GM23248 (cell line): ENCODE measurements at places on chromosomes 7 and 10.
A peak's percentile ranks its signal among the peaks of the same experiment; 100 is the strongest.

- DNase-seq: no peak
Observed at GRCh38 chr10:34305189-34305588, 509.9 kb downstream of the PARD3 start.

DNA sequence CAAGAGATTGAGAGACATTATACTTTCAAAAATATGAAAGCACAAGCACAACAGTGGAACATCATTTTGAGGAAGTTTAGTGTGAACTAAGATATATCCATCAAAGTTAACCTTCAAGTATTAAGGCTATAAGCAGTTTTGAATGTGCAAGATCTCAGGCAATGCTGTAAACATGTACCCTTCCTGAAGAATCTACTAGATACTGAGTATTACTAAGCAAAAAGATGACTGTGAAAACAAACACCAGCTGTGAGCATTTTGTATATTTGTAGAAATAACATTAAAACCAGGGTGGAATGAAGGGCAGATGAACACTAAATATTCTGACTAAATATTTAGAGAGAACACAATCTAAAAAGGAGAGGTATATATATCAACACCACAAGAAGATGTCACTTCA, 41.3 kb upstream of the ADRA2A start:
- DNase-seq: peak; percentile 32

- peak; percentile 66 for DNase-seq
Observed at GRCh38 chr10:114526504-114527238, 122.4 kb upstream of the AFAP1L2 start.

GRCh38 chr7:155922067-155922816, 110.0 kb upstream of the SHH start:
- DNase-seq: no peak

DNA sequence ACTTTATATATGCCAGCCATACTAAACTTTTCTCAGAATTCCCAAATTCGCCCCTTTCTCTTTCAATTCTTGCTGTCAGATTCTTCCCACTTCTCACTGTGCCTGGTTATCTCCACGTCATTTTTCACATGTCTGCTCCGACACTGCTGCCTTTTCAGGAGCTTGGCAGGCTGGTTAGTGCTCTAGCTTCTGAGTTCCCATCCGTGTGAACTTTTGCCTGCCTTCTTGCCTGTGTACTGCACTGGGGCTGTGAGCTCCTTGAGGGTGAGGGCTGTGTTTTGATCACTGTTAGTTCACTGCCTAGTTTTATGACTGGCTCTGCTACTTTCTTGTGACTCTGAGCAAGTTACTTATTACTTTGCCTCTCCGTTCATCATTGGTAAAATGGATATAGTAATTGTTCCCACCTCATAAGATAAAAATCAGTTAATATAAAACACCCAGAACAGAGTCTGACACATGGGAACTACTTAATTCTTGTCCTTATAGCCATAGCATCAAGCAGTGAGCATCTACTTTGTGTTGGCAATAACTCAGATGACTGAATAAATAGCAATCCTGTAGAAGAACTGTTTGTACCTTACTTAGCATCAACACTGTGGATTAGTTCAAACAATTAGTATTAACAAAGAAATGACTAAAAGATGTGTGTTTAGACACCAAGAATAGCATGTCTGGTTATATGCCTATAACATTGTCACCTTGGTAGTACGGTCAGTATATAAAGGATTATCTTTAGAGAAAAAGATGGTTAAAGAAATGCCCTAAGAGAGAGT, 5.5 kb downstream of the GSTO1 start:
- peak; percentile 47 for DNase-seq

GRCh38 chr10:1589257-1589656, 148.1 kb downstream of the ADARB2 start:
- DNase-seq: no peak

- no peak for DNase-seq
Observed at GRCh38 chr10:116398224-116398623, 29.4 kb upstream of the PNLIPRP3 start.

DNA sequence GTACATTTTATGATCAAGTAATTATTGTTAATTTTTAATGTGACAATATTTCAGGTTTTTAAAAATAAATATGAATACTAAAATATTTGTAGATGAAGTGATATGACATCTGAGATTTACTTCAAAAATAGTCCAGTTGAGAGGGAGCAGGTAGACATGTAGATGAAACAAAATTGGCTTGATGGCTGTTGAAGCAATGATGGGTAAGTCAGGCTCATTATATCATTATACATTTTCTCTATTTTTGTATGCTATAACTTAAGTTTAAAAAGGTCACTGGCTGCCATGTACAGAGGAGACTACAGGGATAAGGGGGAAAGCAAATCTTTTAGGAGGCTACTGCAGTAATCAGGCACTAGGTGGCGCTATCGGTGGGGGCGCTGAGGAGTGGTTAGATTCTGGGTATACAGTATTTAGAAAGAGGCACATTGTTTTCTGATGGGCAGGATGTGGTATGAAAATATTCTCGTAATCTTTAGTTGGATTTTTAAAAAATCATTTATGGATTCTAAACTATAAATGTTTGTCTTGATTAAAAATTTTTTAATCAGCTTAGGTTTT, 189.8 kb upstream of the IMMP2L start:
- DNase-seq: peak; percentile 67

DNA sequence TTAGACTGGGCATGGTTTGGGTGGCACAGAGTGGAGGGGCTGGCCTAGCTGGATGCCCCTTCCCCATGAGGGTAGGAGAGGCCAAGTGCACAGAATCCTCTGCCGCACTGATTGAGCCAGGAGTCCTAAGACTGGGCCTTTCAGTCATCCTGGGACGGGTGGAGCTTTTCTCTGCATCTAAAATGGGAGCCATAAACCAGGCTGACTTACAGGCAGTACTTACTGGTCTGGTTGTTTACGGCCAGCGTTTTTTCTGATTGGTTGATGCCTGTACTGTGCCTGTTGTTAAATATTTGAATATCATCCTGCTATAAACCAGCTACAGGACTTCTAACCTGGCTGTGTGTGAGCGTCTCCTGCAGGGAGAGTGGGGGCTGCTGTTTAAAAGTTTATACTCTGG, 107.8 kb downstream of the CDH23 start:
- DNase-seq: no peak

DNA sequence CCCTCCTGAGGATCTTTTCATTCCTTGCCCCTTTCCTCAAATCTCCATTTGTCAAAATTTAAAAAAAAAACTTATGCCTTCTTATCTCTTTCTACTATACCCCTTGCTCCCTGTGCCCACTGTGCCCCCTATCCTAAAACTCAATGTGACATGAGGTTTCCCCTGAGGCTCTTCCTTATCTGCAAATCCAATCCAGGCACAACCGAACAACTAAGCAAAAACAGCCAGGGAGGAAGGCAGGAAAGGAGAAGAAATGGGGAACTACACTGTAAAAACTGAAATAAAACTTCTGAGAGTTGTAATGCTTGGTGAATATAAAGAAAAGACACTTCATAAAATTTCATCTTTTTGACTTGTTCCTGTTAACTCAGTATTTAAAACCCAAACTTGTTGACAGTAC, 54.2 kb downstream of the CRPPA start:
- no peak for DNase-seq

DNA sequence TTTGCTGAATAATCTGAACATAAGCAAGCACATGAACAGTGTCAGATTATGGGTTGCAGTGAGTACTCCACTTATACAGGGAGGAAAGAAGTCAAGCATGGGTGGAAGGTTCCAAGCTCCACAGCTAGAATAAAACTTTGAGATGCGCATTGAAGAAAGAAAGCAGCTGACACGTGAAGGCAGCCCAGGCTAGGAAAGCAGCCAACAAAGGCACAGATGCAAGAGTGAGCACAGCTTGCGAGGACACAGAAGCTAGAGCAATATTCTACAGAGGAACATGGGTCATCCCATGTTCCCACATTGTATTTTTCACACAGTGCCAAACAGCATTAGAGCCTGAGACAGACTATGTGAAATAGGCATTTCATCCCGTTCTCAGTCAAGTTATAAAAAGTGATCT, 194.6 kb upstream of the TBX20 start:
- DNase-seq: no peak

DNA sequence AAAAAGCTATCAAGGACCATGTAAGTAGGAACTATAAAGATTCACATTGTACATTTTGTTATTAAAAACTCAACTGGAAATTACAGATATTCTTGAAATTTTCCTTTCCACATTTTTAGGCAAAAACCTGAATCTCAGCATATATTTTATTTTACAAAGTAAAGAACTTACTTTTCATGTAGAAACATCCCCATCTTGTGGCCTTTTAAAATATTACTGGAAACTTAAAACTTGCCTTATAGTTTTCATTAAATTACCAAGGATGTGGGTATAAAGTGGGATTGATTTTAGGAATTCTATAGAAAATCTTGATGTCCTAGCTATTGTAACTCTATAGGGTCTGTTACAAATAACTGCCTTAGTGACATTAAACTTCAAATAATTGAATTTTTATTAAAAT, 10.6 kb downstream of the DBF4 start:
- peak; percentile 58 for DNase-seq

GRCh38 chr7:155530601-155531000, 15.8 kb downstream of the CNPY1 start:
- no peak for DNase-seq

DNA sequence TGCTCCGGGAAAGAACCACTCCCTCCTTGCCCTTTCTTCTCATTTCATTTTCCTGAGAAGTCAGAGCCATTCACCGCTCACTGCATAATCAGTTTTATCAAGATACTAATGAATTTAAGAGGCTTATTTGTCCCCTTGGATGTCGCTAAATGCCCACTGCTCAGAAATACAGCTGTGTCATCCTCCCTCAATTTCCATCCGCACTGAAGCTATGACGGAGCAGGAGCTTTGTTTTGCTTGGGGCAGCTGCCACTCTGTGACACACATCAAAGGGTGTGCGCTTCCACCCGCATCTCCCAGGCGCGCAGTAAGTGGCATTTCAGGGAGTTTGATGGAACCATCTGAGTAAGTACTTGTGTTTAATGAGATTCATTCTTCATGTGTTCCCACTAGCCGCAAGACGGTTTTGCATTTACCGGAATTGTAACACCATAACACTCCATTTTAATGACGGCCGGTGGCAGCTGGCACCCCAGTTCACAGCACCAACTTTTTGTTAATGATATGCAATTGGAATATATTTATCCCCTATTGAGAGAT, 103.8 kb upstream of the PARD3 start:
- no peak for DNase-seq

GRCh38 chr10:78857193-78857592, 211.6 kb upstream of the ZMIZ1 start:
- DNase-seq: no peak

- peak; percentile 90 for DNase-seq
Observed at GRCh38 chr7:100626530-100627237, 14.3 kb downstream of the MOSPD3 start.

DNA sequence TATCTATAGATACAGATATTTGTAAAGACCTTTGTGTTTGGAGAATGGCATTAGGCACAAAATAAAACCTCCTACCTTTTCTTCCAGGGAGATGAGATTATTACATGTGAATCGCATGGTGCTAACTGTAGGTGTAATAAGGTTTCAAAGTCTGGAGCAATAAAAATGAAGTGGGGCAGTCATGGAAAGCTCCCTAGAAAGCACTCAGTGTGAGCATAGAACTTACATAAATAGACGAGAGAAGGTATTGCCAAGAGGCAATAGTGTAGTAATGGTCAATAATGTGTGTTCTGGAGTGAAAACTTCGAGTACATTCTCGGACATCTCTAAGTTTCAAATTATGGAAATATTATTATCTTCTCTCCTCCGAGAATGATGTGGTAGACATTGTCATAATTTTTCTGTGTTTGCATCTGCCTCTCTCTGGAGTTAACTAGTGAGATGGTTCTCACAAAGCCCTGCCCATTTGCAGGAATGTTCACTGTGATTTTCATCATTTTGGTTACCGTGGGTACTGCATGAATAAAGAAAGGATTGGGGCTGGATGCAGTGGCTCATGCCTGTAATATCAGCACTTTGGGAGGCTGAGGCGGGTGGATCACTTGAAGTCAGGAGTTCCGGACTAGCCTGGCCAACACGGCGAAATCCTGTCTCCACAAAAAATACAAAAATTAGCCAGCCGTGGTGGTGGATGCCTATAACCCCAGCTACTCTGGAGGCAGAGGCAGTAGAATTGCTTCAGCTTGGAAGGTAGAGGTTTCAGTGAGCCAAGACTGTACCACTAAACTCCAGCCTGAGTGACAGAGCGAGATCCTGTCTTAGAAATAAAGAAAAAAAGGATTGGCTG, 10.6 kb downstream of the VIM start:
- DNase-seq: peak; percentile 92

DNA sequence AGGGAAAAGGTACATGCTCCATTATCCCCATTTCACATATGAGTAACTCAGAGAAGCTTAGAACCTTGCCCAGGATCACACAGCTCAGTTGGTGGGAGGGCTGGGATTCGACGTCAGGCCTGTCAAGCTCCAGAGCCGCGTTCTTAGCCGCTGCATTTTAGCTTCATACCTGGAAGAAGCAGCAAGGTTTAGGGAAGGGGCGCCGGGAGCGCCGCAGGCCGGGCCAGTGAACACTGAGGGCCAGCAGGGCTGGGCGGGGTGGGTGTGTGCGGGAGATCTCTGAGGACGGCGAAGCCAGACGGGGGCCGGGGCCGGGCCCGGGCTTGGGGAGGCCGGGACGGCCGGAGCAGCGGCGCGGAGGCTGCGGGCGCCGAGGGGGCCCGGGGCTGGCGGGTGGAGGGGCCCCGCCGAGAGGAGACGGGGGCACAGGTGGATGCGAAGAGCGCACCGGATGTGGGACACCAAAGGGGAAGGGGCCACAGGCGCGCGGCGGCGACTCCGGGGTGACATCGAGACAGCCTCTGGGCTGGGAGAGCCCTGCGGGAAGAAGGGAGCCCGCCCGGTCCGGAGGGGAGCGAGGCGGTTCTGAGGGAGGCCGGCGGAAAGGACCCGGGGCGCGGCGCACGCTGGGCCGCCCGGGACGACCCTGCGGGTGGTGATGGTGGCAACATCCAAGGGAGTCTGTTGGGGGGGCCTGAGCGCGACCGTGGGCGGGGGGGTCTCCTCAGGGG, 498 bp downstream of the NDST2 start:
- peak; percentile 60 for DNase-seq

DNA sequence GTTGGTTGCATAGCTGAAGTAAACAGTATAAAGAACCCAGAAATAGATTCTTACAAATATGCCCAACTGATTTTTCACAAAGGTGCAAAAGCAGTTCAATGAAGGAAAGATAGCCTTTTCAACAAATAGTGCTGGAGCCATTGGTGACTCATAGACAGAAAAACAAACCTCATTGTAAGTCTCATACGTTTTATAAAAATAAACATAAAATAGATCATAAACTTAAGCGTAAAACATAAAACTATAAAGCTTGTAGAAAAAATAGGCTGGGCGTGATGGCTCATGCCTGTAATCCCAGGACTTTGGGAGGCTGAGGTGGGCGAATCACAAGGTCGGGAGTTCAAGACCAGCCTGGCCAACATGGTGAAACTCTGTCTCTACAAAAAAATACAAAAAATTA, 318.8 kb upstream of the IGFBP3 start:
- DNase-seq: no peak

GRCh38 chr10:62083412-62084267, 182.1 kb downstream of the ARID5B start:
- peak; percentile 89 for DNase-seq
